ENCODE measurements at places on chromosomes 6 and 20.

- DNase-seq = no peak
Observed at GRCh38 chr6:7719364-7719850, 6.5 kb upstream of the BMP6 start.

DNA sequence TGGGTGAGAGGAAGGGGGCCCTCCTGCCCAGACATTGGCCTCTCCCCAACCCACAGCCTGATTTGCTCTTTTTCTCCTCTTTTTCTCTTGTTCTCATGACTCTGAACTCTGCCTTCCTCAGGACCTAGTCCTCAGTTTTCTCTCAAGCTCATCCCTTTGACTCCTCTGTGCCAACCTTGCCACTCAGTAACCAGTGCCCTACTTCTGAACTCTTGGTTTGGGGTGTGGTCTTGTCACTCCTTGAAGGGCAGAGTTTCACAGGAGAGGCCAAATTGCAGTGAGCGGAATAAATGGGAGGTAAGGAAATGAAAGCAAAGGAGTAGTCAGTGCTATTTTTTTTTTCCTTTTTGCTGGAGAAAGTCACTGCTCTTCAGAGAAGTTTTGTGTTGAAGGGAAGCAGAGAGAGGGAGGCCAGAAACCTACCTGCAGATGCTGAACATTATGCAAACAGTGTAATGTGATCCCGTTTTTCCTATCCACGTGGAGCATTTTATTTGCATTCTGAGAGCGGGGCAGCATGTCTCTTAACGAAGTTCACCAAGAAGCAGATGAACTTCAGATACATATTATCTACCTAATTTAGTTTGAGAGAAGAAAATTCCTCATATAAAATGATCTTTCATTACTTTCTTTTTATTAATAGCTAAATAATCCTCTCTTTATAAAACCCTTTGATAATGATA, 26.9 kb downstream of the CFAP61 start:
- no peak for DNase-seq

GRCh38 chr6:109436041-109436440, 4.4 kb downstream of the PPIL6 start:
- DNase-seq = no peak

GRCh38 chr6:131754715-131755567, 44.1 kb upstream of the CTAGE9 start:
- no peak for DNase-seq

DNA sequence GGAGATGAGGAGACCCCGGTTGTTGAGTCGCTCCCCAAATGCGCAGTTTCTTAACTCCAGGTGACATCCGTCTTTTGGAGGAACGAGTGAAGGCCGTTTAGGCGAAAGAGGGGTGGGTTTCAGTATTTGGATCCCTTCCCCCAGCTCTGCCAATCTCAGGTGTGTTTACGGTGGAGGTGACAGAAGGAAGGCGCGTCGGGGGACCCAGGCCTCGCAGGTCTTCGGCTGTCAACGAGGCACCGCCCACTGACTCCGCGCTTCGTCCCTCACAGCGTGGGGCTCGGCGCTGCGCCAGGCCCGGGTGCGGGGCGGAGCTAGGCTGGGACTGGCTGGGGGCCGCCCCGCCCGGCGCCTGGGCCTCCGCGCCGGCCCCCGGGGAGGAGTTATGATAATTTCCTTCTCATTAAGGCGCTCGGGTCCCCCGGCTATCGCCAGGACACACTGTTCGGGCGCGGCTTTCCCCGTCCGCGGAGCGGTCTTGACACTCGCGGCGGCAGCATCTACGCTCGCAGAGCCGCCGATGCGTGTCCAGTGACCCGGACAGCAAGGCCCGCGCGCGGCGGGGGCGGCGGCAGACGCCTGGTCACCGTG, at the start of gene TFAP2C:
Gene TFAP2C (plus strand): TSS at position 434 of the 591 bp plus-strand sequence. CDS start 239 bp downstream, outside the sequence.
- DNase-seq = no peak

DNA sequence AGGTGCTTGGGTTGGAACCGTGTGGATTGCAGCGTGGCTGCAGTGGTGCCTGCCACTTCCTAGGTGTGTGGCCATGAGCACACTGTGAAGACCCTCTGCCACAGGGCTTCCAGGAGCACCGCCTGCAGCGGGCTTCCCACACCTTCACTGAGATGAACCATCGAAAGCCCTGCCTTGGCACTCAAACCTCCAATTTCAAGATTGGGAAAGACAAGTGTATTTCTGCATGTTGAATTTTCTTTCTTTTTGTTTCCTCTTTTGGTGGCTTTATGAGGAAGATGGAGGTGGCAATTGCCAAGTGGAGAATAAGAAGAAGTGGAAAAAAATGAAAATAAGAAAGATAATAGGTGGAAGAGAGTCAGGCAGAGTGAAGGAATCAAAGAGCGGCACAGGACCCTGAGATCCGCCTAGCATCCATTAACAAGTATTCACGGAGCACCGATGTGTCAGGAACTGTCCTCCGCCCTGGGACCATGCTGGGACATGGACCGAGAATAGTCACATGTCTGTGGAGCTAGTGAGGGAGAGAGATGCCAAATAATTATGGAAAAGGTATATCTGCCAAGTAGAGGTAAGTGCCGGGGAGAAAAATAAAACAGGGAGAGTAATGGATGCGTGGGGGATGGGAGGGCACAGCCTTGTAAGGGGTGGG, 159.9 kb downstream of the BCAS1 start:
- no peak for DNase-seq
